ENCODE measurements at places on chromosomes 3 and 15. TPM values are rescaled to one million over a fixed set of nuclear protein-coding genes. Genes with fewer than 3 reads are reported as not detected.

DNA sequence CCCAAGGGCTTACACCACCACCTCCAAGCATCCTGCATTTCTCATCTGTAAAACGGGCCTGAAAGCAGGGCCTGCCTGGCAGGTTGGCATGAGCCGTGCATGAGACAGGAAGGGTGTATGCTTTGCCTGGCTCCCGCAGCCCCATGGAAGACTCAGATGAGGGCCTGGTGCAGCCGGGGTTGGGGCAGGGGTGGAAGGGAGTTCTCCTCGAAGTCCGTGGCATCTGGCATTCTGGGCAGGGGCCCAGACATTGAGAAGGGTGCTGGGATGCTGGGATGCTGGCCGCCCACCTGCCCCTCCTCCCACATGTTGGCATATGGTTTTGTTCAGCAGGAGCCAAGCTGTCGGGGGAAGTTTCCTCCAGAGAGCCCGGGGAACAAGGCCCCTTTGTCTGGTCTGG lies 13.0 kb upstream of the FBLN2 start:
- no peak for DNase-seq

DNA sequence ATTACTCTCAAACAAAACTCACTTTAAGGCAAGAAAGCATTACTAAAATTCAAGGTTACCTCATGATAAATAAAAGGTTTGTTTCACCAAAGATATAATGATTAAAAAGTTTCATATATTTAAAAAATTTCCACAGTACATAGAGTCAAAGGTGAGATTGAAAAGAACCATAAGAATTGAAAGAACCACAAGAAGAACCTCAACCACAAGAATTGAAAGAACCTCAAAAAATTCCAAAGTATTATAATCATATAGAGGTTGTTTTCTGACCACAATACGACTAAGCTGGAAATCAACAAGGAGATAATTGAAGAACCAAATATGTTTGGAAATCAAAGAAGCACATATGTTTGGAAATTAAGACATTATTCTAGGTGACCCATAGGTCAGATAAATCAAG lies 52.7 kb downstream of the SLC25A36 start:
- DNase-seq = no peak

GRCh38 chr3:61299343-61300005 lies 48.2 kb upstream of the FHIT start:
- DNase-seq = no peak

GRCh38 chr3:98775459-98776139 lies 12.5 kb downstream of the ST3GAL6 start:
- no peak for DNase-seq

GRCh38 chr15:35477312-35478262 lies 68.4 kb downstream of the DPH6 start:
- no peak for DNase-seq

- DNase-seq = no peak
Measured at GRCh38 chr15:28934645-28935044, 48.9 kb downstream of the APBA2 start.

DNA sequence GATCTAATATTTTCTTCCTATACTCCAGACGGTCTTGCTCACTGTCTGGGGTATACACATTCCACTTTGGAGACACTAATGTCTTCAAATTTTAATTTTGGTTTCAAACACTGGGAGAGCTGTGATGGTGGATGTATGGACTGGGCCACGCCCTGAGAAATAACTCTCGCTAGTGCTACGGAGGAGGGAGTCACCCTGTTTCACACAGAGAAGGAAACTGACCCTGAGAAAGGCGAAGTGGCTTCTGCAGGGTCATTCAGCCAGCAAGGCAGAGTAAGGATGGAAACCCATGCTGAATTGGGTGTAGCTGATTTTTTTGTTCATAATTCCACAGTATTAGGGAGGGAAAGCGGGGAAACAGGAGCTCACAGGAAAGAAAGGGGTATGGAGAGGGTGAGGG lies 8.6 kb upstream of the SKIC8 start:
- no peak for DNase-seq

DNA sequence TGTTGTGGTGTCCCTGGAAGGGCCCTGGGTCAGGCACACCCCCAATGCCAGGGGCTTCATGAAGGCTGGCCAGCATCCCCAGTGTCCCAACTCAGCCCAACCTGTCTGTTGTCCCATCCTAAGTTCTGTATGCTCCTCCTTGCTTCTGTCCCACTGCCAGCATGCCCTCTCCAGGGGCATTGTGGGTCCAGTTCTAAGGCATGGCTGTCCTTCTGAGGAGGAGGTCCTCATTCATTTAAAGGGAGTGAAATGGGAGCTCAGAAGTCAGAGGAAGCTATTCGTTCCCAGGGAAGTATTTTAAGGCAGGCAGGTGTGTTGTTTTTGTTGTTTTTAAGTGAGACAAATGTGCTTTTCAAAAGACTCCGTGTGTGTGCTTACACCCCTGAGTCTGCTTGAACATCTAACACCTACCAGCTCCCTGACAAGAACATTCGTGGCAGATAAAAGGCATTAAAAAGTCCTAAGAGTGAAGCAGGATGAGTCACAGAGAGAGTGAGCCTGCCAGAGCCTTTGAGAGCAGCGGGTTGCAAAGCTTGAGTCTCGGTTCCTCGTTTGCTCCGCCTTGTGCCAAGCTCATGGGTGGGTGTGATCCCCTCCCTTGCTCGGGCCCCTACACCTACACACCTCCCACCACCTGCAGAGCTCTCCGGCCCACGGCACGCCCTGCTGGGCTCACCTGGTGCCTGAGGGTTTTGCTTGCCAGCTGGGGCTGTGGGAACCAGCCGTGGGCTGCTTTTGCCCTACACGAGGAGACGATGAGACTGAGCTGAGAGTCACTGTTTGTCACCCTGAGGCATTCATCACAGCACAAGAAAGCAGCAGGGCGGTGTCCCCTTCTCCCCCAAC lies 183.4 kb upstream of the TOPAZ1 start:
- DNase-seq = no peak

GRCh38 chr3:84442533-84442932 lies 516.3 kb upstream of the CADM2 start:
- DNase-seq = no peak

DNA sequence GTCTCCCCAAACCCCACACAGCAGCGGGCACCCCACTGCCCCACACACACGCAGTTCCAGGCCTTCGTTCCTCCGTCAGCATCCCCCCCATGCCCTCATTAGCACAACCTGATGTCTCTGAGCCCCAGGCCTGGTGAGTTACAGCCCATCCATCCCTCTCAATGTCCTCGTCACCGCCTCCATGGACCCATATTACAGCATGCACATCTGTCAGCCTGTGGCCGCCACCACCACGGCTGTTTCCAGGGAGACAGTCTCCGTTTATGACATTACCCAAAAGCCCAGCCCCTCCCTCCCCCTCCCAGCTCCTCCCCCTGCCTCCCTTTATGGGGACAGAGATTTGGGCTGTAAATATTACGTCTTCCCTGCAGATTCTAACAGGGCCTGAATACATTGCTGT lies 143.1 kb upstream of the LINGO1 start:
- no peak for DNase-seq

DNA sequence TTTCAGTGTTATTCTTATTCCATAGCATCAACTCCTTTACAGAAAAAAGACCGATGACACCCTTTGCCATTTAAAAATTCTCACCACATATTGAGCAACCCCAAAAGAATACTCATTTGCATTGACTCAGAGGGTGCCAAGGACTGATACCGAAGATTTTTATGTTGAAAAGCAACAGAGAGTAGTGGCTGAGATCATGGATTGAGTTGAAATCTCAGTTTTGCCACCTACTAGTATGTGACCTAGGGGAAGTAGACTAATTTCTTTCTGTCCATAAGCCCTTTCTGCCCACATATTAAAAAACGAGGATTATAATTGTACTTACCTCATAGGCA lies 313.9 kb upstream of the SATB1 start:
- DNase-seq = no peak

DNA sequence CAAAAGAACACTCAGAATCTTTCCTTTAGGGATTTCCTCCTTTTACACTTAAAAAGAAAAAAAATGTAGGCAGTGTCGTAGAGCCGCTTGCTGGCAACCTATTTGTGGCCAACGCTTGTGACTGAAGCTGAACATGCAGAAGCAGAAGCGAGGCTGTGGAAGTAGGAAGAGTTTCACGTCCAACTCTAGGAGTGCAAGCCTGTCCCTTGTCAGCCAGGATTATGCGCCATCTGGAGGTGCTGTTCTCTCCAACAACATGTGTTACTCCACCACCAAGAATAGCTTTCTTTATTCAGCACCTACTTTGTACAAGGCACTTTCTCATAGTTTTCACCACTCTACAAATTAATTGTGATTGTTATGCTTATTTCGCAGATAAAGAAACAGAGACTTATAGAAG lies 223.2 kb upstream of the LMCD1 start:
- no peak for DNase-seq

GRCh38 chr3:149455989-149456388 lies 18.5 kb upstream of the TM4SF4 start:
- DNase-seq = no peak

GRCh38 chr3:53944028-53944427 lies 52.4 kb upstream of the SELENOK start:
- DNase-seq = no peak

DNA sequence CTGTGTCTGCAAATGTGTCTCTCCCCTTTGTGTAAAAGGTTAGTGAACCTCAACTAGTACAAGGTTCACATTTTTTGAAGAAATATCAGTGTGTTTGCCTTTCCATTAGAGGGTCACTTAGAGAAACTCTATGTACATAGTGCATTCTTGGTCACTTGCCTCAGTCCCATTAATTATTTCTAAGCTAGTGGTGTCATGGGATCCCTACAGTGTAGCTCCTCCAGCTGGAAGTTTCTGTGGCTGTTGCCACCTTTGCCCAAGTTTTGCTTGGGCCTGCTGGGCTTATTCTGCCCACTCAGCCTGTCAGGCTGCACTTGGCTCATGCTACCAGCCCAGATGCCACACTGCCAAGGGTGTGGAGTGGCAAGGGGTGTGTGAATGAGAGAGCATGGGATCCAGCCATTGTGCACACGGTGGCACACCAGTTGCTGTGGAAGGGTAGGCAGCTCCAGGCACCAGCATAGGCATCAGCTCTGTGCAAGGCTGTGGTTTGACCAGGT lies 161.7 kb downstream of the ARPP21 start:
- DNase-seq = no peak

- no peak for DNase-seq
Measured at GRCh38 chr3:39291903-39292329, 12.1 kb upstream of the CX3CR1 start.

- DNase-seq = no peak
Measured at GRCh38 chr3:87898971-87899370, 159.8 kb downstream of the CGGBP1 start.

- no peak for DNase-seq
Measured at GRCh38 chr3:103406320-103406850, 971.6 kb downstream of the ZPLD1 start.

- no peak for DNase-seq
Measured at GRCh38 chr3:66692766-66693150, 191.9 kb upstream of the LRIG1 start.

- DNase-seq = no peak
Measured at GRCh38 chr3:161449785-161450184, 46.8 kb upstream of the OTOL1 start.

The FANCD2 gene
- 5.6 TPM for polyA plus RNA-seq

The MGA gene
- polyA plus RNA-seq = 4.7 TPM

The SLC12A1 gene
- polyA plus RNA-seq = not detected

The BCHE gene
- not detected for polyA plus RNA-seq

The GCSAM gene
- not detected for polyA plus RNA-seq

The MUC13 gene
- not detected for polyA plus RNA-seq

The RPL39L gene
- polyA plus RNA-seq = 23.3 TPM

The TEX55 gene
- polyA plus RNA-seq = not detected

The CCDC174 gene
- polyA plus RNA-seq = 9.3 TPM

The TUSC7 gene
- not detected for polyA plus RNA-seq

The ALDH1A2 gene
- polyA plus RNA-seq = 0.50 TPM

The FGF12 gene
- polyA plus RNA-seq = 0.11 TPM

The APH1B gene
- 12.6 TPM for polyA plus RNA-seq

The RHO gene
- polyA plus RNA-seq = not detected
